RWPE2 (cell line): ENCODE measurements at places on chromosomes 2 and 18.

GRCh38 chr18:76993085-76993382 is 139.5 kb downstream of the MBP start:
- no peak for DNase-seq

DNA sequence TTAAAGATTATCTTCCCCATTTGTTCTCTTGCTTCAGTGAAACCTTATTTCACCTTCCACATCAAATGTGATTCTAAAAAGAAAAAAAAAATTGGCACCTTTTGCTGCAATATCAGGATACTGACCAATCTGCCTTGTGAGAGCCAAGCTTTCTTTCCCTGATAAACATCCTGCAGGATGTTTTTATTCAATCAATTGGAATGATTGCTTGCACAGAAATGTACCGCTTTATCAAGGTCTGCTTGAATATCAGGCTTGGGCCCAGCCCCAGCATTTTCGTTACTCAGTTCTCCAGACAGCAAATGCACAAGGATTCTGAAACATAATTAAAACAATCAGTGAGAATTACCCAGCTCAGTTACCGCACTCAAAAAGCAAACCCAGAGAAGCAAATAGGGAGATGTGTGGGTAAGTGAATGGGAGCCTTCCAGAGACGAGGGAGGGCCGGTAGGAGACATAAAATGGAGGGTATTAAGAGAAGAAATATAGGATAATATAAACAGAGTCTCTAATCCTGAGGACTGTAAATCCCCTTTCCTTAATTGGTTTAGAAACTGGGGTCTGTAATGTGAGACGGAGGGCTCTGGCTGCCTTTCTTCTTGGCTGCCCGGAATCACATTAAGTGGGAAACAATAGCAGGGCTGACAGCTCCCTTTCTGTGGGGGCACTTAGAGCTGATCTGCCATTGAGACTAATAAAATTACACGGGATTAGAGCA is 291.8 kb downstream of the ICOS start:
- no peak for DNase-seq

DNA sequence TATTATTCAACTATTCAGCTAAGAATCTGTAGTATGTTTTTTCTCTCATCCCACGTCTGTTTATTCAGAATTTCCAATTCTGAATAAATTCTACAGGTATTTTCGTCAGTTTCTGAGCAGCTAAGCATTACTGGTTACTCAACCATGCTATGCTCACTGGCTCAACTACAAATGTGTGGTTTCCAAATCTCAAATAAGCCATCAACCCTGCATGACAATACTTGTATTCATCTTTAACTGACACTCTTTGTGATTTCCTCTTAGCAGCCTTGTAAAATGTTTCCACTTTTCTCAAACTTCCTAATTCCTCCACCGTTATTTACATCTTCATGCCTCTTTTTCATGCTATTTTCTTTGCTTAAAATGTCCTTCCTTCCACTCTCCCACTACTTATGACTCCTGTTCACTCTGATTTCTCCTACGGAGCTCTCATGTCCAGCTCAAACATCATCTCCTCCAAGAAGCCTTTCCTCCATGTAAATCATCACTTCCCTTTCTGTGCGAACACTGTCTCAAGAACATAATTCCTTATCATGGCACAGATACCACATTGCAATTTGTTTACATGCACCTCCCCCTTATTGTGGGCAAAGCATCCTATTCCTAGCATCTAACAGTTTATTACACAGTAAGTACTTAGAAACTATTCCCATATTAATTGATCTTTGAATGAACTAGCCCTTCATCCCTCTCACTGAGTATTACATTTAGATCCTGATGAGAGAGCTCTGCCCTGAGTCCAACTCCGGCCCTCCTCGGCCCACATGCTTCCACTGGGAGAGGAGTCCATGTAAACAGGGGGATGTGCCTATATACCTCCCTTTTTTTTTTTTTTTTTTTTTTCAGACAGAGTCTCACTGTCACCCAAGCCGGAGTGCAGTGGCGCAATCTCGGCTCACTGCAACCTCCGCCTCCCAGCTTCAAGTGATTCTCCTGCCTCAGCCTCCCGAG is 10.5 kb downstream of the CCDC88A start:
- no peak for DNase-seq

DNA sequence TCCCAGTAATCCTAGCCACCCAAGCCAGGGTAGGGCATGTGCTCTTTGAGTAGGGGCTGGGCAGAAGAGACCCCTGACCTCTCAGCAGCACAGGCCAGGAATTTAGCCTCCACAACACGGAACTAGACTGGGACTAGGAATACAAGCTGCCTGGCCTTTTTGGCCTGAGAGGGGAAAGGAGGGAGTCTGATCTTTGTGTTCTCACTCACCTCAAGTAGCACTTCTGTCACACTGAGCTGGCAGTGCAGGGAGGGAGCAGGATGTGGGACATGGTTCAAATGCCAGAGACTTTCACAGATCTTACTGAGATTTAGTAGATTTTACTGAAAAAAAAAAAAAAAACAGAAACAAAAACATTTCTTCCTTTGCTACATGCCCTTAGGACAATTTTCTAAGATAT is 395.2 kb downstream of the CMPK2 start:
- no peak for DNase-seq

DNA sequence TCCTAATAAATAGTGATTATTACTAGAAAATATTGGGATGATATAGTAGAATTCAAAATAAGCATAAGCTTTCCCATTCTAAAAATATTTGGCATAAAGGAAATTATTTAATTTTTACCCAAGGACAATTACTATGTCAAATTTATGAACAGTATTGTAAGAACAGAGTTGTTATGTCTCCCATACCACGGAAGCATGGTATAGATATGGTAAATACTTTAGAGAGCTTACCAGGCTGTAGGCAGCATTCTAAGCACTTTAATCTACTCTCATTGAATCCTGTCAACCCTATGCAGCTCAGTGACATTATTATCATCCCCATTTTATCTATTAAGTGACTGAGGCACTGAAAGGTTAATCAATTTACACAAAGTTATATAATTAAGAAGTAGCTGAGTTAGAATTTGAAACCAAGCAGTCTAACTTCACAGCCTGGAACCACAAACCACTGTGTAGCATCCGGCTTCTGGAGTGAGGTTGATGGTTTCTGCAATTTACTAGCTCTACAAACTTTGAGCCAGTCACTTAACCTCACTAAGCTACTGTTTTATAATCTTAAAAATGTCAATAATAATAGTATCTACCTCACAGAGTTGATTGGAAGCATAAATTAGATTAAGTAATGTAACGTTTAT is 323.7 kb downstream of the ARHGAP15 start:
- DNase-seq: no peak

- no peak for DNase-seq
Observed at GRCh38 chr2:16658076-16658739, 7.4 kb downstream of the CYRIA start.

DNA sequence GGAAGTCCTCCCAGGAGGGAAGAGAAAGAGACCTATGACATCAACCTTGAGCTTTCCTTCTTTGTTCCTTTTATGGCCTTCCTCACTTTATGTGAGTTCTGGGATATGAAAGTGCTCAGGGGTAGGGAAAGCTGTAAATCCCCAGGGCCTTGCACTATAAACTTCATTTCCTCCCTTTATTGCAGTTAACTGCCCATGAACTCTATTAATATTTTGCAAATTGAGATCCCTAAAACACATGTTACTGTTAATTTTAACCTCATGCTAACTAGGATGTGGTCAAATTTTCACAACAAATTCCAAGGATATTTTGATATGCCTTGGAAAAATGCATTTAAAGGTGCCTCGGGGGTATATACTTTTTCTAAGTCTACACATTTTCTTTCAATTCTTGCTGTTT is 359.9 kb downstream of the OSR1 start:
- no peak for DNase-seq

DNA sequence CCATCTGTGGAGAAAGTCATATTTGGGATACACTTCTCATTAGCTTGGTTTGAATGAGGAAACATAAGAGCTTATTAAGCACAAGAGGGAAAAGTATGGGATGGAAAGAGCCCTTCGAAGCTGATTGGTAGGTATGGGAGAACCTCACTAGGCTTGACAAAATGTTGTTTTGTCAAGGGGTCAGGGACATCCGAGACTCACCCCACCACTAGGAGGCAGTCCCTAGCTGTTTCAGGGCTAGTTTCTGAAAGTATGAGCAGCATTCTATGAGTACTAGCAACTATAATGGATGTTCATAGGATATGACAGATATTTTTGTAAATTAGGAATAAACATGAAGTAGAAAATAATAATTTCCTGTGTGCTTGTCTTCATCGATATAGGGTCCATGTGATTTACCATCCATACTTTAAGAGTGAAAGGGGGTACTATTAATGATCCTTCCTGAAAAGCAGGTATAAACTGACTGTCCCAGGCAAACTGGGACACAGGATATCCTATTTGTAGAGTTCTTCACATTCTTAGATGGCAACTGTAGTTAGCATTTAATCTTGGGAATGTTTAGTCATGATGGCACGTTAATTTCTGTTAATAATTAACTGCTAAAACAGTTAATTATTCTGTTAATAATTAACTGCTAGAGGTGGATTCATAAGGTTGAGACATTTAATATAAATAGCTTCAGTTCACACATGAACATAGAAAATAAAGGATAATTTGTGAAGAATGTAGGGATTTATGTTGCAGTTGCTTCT is 28.4 kb downstream of the OTX1 start:
- no peak for DNase-seq

DNA sequence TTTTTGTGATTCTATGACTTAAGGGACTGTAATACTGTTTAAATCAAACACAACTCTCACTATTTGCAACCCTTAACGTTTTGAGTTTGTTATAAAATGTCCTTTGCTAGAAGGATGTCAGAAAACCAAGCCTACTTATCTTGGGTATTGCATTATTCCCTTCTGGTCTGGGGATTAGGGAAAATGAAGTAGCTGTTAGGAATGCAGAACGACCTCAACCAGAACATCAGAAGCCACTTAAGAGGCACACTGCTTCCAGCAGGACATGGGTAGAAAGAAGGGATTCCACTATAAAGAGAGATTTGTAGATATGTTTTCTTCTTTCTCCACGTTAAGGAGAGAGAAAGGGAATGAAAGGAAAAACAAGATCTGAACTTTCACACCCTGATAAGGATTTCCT is 101.2 kb downstream of the SETBP1 start:
- no peak for DNase-seq

DNA sequence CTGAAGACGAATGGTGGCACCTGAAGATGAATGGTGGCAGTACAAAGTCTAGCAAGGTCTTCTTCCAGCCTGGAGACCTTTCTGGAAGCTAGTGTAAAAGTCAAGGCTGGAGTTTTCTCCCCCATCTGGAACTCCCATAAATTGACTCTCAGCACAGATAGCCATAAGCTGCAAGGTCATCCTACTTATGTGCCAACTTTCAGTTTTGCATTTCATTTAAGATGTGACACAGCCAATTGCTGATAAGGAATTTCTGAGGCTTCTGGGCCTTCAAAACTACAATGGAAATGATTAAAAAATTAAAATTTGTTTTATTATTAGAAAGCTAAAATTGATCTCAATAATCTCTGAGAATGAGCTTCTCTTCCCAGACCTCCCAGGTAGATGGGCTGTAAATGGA is 10.2 kb downstream of the XDH start:
- no peak for DNase-seq

DNA sequence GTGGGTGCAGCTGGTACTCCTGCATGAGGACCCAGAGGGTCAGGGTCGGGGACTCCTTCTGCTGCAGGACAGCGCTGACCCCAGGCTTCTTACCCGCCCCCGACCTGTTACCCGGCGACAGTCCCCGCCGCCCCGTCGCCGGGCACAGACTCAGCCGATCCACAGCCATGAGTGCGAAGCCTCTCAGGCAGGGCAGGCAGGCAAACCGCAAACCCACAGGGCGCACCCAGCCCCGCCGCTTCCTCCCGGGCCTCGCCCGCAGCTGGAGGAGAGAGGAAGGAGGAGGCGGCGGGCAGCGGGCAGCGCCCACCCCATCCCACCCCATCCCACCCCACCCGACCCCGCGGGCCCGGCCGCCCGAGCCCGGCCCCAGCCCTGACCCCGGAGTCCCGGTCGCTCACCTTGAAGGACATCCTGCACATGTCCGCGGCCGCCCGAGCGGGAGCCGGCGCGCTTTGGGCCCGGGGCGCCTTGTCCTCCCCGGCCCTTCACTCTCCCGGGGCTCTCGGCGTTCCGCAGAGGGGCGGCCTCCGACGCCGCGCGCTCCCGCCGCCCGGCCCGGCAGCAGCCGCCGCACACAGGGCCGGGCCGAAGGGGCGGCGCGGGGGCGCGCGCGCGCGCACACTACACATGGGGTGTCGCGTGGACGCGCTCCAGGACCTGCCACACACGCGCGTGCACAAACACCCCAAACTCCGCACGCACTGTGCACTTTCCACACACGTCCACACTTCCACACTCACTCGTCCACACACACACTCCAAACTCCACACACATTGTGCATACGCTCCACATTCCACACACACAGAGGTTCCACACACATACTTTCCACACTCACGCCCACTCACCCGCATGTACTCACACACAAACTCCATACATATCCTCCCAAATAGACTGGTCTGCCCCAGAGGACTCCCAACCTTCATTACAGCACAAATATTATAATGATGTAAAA is at the start of gene ANKRD29:
Gene ANKRD29, minus strand, starts transcription at position 603 of the 955 bp plus-strand sequence. Its CDS starts 181 bp downstream, at position 422.
- DNase-seq: peak; percentile 62

GRCh38 chr2:5977477-5977876 is 285.3 kb downstream of the SOX11 start:
- no peak for DNase-seq

- DNase-seq: no peak
Observed at GRCh38 chr2:42844901-42845821, 52.8 kb upstream of the HAAO start.

DNA sequence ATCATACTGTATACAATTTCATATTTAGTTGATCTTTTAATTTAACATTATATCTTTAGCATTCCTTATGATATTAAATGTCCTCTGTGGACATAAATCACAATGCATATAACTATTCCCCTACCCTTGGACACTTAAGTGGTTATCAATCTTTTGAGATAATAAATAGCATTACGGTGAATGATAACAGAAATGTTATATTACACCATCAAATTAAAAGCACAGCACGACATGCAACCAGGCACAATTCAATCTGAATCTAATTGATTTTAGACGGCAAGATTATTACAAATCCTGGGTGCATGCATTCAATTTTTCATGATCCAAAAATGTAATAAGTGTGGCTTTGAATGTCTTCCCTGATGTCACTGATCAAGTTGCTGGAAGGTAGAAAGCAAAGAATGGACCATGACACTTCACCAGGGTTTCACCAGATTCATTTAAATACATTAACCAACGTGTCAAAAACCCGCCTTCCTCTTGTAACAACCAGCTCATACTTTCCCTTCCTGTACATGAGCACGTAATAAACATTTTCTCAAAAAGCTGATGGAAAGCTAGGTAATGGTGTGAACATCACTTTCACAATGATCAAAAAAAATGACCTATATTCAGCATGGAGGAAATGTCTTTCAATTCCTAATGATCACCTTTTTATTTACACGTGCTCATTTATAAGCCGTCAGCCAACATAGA is 513.7 kb upstream of the ID2 start:
- DNase-seq: no peak

- no peak for DNase-seq
Observed at GRCh38 chr2:222362336-222362735, 62.0 kb upstream of the SGPP2 start.

- no peak for DNase-seq
Observed at GRCh38 chr2:73386342-73386868, 769 bp downstream of the ALMS1 start.
